ENCODE measurements at places on chromosomes 5 and 9.

GRCh38 chr9:75382126-75382525 lies 293.8 kb downstream of the OSTF1 start:
- DNase-seq: no peak

DNA sequence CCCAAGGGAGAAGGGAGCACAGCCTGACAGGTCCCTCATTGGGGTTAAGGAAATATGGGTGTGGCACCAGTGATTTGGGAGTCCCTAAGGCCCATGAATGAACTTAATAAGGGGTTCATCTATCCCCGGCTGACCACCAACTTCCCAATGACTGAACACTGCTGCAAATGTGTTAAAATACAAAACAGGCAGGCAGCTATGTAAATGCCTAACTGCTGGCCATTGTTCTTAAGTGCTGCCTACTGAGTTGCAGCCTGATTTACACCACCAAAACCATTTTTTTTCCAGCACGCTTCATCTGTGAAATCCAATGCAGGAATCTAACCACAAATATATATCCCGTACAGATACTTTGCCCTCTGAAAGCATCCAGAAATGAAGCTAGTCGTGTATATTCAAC lies 478.5 kb downstream of the PTPRD start:
- no peak for DNase-seq

DNA sequence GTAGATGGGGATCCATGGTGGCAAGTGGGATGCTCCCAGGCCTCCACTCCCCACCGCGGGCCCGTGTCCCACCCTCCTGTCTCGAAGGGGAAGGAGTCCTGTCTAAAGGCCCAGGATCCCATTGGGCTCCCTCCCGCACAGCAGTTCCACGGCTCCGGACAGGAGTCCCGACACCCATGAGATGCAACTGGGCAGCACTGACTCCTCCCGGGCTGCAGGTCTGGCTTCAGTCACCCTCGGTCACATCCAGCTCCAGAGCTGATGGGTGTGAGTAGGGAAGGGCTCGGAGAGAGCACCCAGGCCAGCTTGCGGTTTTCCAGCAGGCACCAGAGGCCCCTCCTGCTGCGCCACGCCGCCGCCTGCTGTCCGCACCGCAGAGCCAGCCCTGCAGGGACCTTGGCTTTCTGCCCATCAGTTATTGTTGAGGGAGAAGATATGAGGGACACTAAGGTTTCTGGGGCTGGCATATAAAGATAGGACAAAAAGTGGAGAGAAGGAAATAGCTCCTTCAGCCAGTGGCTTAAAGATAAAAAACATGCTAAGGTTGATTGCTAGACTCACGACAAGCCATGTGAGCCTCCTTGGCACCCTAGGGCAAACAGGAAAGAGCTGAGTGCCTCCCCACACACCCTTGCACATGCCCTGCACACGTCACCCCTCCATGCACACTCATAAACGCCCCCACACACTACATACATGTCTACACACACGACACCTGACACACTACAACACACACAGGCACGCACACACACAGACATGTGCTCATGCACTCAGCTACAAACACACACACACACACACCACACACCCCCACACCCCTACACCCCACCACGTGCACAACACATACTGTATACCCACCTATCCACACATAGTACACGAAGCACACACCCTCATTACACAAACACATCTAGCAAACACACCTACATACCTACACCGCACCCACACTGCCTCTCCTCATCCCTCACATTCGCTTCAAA lies 79.0 kb downstream of the AK8 start:
- DNase-seq: no peak

DNA sequence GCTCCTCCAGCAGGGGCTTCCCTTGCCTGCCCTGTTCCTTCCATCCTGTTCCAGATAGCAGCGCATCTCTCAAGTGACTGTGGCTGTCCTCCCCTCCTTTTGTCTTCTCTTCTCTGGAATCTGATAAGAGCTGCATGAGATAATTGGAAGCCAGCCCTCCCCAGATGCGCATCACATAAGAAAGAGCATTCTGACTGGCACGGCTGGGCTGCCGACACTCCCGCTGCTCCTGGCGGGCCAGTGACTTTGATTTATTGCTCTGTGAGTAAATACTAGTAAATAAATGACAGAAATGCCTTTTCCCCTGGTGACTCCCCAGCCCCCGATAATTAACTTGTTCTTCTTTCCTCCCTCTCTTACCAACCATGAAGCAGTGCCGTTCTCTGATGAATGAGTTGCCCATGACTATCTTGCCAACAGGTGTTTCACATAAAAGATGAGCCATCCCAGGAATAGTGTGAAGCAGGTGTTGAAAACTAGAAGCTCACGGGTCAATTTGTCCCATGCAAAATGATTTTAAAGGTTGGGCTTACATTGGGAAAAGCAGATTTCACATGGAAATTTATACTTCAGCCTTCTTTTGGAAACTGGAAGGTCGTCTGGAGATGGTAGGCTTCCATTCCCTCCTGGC lies 212.3 kb downstream of the ERCC6L2 start:
- no peak for DNase-seq

DNA sequence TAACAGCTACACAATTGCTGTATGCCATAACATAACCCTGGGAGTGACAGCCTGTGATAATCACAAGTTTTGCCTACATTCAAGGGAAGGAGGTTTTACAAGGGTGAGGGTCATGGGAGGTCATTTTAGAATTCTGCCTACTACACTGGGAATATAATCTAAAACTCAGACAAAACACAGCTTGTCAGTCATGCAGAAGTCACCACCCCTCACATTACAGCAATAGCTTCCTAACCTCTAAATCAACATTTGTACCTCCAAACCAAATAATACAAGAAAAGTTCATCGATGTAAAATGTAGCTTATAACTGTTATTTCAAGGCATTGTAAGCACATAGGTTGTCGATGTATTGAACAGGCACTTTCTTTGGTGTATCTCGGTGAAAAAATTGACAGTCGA lies 139.0 kb downstream of the FAM114A2 start:
- DNase-seq: no peak

- DNase-seq: no peak
Measured at GRCh38 chr9:87206064-87206661, 258.9 kb upstream of the GAS1 start.

GRCh38 chr9:111037708-111038330 lies 451 bp downstream of the LPAR1 start:
- peak; percentile 59 for DNase-seq

DNA sequence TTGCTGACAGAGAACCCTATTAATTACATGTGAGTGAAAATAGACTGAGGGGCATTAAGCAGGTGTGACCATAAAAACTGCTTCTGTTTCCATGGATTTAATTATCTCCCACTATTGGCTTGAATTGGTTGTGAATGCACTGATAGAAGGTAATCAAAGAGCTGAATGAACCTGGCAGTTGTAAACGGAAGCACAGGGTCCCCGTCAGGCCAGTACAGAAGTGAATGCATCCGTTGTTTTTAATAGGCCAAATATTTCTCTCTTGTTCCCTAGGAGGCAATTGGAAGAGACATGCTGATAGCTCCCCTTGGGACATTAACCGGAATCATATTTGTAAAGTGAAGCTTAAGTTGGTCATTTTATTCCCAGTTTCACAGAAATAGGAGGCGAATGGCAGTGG lies 147.0 kb downstream of the CAVIN4 start:
- no peak for DNase-seq

GRCh38 chr5:58490402-58491050 lies 709 bp upstream of the GAPT start:
- no peak for DNase-seq

- no peak for DNase-seq
Measured at GRCh38 chr5:65152131-65152530, 329.6 kb downstream of the ADAMTS6 start.

GRCh38 chr9:135951889-135952663 lies 9.1 kb downstream of the UBAC1 start:
- no peak for DNase-seq

DNA sequence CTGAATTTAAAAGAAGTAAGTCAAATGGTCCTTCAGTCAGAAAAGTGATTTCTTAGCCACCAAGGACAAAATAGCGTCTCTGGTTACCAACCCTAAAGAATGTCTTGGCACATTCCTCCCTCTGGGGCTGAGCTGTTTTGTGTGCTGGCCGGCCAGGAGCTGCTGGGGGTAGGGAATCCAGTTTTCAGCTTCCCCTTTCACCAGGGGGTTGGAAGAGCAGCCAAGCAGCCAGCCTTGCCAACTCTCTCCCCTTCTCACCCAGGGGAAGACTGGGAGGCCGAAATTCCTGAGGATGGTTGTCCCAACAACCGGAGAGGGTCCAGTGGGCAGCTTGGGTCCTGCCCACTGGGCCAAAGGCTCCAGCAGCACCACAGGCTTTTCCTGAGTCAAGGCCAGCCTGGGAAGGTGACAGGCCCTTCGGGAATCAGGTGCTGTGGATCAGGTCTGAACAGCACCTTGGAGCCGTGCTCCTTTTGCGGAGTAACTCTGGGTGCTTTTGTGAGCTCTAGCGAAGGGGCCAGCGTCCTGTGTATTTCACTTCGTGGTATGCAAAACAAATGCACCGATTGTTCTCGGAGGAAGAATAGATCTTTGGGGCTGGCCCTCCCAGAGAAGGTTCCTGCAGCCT lies 4.2 kb downstream of the WWC1 start:
- peak; percentile 19 for DNase-seq

DNA sequence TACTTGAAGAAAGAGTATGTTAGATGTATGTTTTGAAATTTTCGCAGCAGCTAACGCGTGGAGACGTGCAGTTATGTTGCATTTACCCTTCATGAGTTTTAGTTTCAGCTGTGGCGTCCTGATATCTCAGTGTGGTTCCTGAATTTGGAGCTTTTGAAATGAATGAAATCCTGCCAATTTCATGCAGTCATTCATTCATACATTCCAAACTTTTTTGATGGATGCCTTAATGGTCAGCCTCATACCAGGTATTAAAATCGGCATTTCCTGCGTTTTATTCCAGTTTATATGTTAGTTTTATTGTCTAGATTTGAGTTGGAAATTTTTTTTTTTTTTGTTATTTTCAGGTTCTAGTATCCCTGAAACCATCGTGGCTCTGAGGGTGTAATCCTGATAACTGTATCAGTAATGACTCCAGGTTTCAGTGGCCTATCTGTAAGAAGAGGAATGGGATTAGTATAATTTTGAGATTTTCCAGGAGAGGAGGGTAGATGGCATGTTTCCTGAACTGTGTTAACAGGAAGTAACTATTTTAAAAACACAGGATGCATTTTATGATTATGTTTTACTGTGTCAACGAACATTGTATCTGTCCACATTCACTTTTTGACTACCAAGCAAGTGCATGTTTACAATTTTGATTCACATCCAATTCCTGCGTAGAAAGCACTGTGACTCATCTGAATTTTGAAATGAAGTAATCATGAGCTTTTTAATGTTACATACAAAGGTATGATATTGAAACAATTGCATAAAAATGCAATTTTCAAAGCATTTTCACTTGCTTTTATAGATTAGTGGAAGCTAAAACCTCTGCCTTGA lies 1.0 kb downstream of the FOCAD start:
- no peak for DNase-seq

DNA sequence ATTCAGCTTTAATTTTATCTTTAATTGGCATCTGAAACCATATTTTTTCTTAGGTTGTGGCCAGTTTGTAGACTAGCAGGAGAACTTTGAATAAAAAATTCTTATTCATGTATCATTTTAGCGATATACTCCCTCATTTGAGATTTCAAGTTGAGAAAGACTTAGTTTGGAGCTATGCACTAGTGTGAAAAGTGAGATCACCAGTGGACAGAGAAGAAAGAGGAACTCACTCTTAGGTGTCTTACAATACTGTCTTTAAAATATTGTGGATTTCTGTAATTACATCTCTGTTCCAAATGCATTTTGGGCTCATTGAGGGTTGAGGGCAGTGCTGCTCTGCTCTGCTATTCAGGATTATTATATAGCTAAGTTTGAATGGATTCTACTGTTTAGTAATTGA lies 54.7 kb downstream of the NAA35 start:
- DNase-seq: no peak

GRCh38 chr5:74672215-74672877 lies 12.7 kb upstream of the HEXB start:
- DNase-seq: no peak

Measured in C1 segment of cervical spinal cord (tissue), 14 donors.